Aortic smooth muscle cell (primary cell): ENCODE measurements at places on chromosomes 3 and 15. TPM values are rescaled to one million over a fixed set of nuclear protein-coding genes. Genes with fewer than 3 reads are reported as not detected.

IQCF2 gene
- not detected in 2 replicates for total RNA-seq

SLC15A2 gene
- 0.25 and 0.40 TPM in 2 replicates for total RNA-seq

AADACL2 gene
- total RNA-seq = not detected in 2 replicates

VWA5B2 gene
- total RNA-seq = 0.06 TPM in 1 of 2 replicates, not detected in the other

SLC12A1 gene
- total RNA-seq = not detected in 2 replicates

TMEM212 gene
- not detected in 2 replicates for total RNA-seq

TMEM202 gene
- total RNA-seq = not detected in 2 replicates

GREM1 gene
- under 0.01 TPM in 2 replicates for total RNA-seq

RASL12 gene
- 0.06 TPM in 1 of 2 replicates, not detected in the other for total RNA-seq

ILDR1 gene
- total RNA-seq = not detected in 2 replicates

DNASE1L3 gene
- total RNA-seq = not detected in 2 replicates

GOLGA6B gene
- not detected in 2 replicates for total RNA-seq

OXSM gene
- total RNA-seq = 8.5 and 10.5 TPM in 2 replicates

CPLX3 gene
- under 0.01 TPM in 1 of 2 replicates, not detected in the other for total RNA-seq

FGD5 gene
- 2.6 and 5.4 TPM in 2 replicates for total RNA-seq

TTC21A gene
- 2.2 and 3.0 TPM in 2 replicates for total RNA-seq

ATP13A5 gene
- not detected in 2 replicates for total RNA-seq

FOXL2 gene
- total RNA-seq = not detected in 2 replicates

DUOXA2 gene
- not detected in 2 replicates for total RNA-seq

PIGZ gene
- total RNA-seq = 3.1 and 5.4 TPM in 2 replicates

AQP9 gene
- not detected in 2 replicates for total RNA-seq

TTLL13 gene
- total RNA-seq = under 0.01 and 0.12 TPM in 2 replicates

GP5 gene
- 0.26 and 0.44 TPM in 2 replicates for total RNA-seq

SAMD7 gene
- not detected in 2 replicates for total RNA-seq

IQSEC1 gene
- 20.7 and 25.8 TPM in 2 replicates for total RNA-seq

TMA7 gene
- 392 and 433 TPM in 2 replicates for total RNA-seq
